ENCODE measurements at places on chromosomes 5 and 9. TPM values are rescaled to one million over a fixed set of nuclear protein-coding genes. Genes with fewer than 3 reads are reported as not detected.

- peak; percentile 62 for DNase-seq
Observed at GRCh38 chr9:134206311-134207300, 42.2 kb upstream of the RNU6ATAC start.

GRCh38 chr5:136511046-136511445, 145.7 kb upstream of the TRPC7 start:
- DNase-seq: no peak

- no peak for DNase-seq
Observed at GRCh38 chr5:25009063-25009462, 364.3 kb upstream of the CDH10 start.

DNA sequence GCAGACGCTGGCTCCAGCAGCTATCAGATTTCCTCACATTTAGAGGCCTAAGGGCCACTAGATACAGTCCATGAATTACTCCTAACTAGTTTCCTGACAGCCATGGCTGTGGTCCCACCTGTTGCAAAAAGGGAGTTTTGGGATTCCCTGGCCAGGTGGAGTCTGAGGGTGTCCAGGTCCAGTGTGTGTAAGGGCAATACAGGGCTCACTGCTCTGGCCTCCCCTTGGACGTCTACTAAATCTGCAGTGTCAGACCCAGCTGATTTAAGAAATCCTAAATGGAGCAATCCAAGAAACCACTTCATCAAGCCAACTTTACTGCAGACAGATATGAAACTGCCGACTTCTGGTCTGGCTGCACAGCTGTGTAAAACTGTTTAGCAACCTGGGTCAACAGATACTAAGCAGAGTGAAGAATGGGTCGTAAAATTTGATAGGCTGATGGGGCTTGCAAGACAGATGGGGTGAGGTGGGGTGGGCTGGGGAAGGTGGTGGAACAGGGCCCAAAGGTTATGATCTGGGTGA, 116.4 kb downstream of the GADD45G start:
- DNase-seq: no peak

- DNase-seq: peak; percentile 72
Observed at GRCh38 chr9:70479880-70480291, 65.4 kb upstream of the KLF9 start.

DNA sequence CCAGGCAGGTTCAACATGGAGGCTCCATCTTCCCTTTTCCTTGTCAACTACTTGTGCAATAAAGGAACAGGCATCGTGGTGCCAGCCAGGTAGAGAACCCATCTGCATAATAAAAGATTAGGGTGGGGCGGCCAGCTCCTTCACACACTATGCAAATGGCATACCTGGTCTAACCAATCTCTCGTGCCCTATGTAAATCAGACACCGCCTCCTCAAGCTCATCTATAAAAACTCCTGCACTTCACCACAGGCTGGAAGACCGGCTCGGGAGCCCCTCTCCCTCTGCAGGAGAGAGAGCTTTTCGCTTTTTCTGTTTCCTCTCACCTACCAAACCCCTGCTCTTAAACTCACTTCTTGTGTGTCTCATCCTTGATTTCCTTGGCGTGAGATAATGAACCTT, 244.3 kb upstream of the PUM3 start:
- no peak for DNase-seq

DNA sequence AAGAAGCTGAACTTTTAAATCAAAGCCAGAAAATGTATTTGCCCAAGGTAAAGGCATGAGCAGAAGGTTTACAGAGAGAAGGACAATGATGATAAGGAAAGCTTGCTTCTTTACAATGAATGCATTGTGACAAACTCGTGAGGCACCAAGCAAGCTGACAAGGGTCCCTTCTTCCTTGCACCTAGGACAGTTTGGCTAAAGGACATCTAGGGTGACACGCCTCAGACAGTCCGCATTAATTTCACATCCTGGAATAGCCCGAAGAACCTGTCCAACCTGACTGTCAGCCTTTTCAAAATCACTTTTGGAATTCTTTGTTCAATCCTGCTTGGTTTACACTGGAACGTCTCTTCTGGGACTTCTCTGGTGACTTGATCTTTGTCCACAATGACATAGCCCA, 146.4 kb upstream of the MAP3K1 start:
- no peak for DNase-seq

Gene LCN9
- not detected for polyA plus RNA-seq

Gene TIFAB
- polyA plus RNA-seq: not detected

Gene CCDC180
- 1.4 TPM for polyA plus RNA-seq

Gene LMX1B
- 0.12 TPM for polyA plus RNA-seq

Data from sigmoid colon (tissue), 7 donors.